ENCODE measurements at places on chromosomes 1 and 21.

- DNase-seq = no peak
These were observed 215.4 kb downstream of the TOMM20 start for GRCh38 chr1:234913278-234913649.

DNA sequence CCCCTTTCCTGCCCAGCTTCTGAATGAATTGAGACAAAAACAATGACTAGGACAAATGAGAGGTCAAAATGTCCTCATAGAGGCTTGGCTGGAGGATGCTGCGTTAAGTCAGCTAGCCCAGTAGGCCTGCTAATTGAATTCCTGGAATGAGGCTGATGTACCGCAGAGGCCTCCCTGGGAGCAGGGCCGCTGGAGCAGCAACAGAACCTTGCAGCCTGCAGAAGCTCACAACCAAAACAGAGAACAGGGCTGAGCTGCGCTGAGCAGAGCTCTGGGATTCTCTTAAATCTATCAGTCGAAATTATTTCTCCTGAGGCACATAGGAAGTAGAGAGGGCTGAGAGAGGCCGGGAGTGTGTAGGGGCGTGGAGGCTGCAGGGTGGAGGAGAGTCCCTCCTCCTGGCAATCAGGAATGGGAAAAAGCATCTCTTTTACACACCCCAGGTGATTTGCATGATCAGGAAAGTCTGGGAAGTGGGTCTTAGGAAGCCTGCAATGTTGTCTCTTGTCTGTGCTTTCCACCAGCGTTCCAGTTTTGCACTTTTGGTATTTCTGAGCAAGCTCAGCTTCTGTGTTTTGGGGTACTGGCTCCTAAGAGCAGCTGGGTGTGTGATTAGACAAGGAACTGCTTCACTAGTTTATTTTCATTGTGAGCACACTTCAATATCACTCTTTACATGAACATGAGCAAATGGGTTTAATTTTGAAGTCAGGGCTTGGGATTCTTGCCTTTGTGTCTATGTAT, 66.5 kb downstream of the RYR2 start:
- no peak for DNase-seq

DNA sequence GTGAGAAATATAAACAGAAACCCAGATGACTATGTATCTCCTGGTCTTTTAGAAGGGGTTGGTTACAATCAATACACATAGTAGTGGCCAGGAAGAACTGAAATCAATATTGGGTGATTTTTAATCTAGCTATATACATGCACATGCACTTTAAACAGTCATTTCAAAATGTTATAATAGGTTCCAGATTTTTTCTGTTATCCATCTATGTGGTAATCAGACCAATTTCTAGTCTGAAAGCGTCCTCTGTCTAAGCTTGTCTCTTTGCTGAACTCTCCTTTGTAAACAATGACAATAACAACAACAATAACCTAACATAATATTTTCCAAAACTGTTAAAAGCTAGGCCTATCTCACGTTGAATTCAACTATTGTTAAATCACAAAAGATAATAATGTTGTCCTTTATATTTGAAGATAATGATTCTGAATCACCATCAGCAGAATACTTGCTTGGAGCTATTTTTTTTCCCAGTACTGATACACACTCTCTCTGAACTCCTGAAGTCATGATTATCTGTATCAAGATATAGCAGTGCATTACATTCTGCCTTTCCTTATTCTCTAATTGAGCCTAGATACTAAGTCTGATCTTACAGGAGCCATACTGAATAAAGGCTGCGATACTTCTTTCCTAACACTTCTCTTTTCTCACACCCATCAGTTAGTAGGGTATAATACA, 496.8 kb upstream of the ZRANB2 start:
- no peak for DNase-seq

DNA sequence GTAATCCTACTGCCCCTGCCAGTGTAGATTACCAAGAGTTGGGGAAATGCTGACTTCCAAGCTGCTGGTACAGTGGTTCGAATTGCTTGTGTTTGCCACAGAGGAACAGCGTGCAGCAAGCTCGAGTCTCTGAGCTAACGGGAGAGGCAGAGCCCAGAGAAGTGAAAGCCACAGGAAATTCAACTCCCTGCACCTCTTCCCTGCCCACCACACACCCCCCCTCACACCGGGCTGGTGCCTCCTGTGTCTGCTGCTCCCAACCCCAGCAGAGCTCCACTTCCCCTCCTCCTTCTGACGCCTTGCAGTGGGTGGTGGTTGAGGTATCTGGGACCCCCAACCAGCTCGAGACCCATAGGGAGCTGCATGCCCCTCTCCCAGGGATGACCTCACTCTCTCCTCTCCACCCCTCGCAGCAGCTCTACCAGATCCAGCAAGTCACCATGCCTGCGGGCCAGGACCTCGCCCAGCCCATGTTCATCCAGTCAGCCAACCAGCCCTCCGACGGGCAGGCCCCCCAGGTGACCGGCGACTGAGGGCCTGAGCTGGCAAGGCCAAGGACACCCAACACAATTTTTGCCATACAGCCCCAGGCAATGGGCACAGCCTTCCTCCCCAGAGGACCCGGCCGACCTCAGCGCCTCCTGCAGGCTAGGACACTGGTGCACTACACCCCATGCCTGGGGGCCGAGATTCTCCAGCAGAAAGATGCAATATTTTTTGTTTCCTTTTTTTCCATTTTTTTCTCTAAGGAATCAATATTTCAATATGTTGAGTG, 13.1 kb upstream of the KCNQ4 start:
- no peak for DNase-seq

DNA sequence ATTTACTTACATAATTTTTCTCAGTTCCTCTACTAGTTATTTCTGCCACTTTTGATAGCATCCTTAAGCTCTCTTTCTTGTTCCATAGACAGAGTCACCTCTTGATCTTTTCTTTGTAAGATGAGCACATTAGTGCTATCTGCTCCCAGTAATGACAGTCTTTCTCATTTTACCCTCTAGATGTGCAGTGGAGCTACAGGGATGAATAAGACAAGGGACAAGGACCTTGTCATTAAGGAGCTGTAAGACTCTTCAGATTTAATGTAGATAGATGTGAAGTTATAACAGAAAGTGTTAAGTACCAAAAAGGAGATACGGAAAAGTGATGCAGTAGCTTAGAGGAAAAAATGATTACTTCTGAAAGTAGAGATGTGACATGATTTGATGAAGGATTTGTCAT, 20.4 kb downstream of the SCP2 start:
- DNase-seq = no peak

GRCh38 chr1:56437959-56438358, 141.4 kb downstream of the PLPP3 start:
- no peak for DNase-seq
